ENCODE measurements at places on chromosomes 5 and 9.

DNA sequence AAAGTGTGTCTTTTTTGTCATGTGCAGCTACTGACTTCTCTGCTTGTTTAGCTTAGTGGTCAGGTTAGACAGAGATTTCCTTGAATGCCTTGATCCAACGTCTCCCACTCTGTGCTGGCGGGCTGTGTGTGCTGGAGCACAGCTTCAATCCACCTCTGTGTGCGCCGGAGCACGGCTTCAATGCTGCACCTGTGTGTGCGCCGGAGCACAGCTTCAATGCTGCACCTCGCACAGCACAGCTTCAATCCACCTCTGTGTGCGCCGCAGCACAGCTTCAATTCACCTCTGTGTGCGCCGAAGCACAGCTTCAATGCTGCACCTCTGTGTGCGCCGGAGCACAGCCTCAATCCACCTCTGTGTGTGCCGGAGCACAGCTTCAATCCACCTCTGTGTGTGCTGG is 69.0 kb upstream of the PHYKPL start:
- DNase-seq: peak; percentile 29

GRCh38 chr5:126971455-126972031 is 58.8 kb downstream of the MARCHF3 start:
- no peak for DNase-seq

- peak; percentile 67 for DNase-seq
Measured at GRCh38 chr9:137458194-137459151, 661 bp downstream of the NSMF start.

DNA sequence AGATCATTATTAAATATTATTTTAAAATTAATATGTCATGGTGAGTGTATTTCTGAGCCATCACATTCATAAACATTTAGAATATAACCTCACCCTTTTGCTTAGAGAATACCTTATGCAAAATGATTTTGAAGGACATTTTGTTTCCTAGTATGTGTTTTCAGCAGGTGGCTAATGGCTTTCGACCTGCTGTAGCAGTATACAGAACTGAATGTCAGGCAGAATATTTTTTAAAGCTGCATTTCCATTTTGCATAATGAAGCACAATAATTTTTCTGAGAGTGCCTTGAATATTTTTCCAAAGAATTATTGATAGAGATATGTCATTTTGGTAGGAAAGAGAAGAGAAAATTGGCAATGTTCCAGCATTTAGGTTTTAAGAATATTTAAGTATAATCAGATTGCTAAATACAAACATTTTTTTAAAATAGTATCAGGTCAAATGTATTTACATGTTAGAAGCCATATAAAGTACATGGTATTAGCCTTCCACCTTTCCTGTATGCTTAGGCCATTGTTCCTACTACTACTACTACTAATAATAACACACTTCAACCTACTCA is 42.3 kb downstream of the PAM start:
- no peak for DNase-seq

DNA sequence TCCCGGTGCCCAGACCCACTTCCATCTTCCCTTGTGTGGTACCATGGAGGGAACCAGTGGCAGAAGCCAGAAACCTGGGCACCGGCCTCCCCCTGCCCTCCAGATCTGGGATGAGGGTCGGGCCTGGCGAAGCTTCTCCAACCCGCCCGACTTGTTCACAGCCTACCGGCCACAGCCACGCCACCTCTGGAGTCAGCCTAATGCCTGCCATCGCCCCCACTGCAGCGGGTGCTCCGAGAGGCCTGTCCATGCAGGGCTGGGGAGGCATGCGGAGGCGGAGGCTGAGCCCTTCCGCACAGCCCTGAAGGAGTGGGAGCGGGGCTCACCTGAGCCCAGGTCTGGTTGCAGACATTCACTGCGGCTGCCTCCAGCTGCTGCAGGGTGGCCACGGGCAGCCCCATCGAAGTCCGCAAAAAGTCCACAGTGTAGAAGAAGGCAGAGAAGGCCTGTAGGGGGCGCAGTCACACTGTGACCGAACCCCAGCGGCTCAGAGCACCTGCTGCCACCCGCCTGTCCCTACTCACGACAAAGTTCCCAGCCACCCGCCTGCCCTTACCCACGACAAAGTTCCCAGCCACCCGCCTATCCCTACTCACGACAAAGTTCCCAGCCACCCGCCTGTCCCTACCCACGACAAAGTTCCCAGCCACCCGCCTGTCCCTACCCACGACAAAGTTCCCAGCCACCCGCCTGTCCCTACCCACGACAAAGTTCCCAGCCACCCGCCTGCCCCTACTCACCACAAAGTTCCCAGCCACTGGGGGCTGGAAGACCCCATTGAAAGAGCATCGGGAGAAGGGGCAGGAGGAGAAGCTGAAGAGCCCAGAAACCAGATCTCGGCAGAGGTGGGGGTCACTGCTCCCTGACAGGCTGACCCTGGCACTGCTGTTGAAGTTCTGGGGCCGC is 3.8 kb upstream of the NPDC1 start:
- DNase-seq: no peak

GRCh38 chr9:19989213-19989612 is 200.4 kb upstream of the SLC24A2 start:
- DNase-seq: no peak
